ENCODE measurements at places on chromosomes 16 and 17.
A peak's percentile ranks its signal among the peaks of the same experiment; 100 is the strongest.

DNA sequence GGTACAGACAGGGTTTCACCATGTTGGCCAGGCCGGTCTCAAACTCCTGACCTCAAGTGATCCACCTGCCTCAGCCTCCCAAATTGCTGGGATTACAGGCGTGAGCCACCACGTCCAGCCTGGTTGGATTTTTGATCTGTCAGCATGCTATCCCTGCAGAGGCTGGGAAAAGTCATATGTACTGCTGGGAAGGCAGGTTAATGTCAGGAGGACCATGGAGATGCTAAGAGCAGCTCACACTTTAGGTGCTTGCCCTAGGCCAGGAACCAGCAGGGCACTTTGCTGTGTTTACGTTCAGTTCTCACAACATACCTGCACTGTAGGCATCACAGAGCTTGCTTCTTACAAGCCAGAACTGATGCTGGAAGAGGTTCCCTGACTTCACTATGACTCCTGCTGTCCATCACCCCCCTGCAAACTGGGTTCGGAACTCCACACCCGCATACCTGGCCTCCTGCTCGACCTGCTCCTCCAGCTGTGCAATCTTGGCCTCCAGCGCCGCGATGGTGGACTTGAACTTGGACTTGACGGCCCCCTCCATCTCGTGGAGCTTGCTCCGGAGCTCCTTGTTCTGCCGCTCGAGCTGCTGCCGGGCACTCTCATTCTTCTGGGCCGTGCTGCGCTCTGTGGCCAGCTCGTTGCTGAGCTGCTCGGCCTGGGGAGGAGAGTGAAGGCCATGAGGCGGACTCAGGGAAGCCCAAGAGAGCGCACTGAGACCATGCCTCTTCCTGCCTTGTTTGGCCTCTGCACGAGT, 66.8 kb downstream of the NDE1 start:
- peaks cover 34% of the 10 kb centered on the region for H3K36me3 ChIP-seq
- DNase-seq = no peak
- H3K4me1 ChIP-seq = no peaks in the 10 kb centered on the region
- H3K27me3 ChIP-seq = no peaks in the 10 kb centered on the region
- H3K27ac ChIP-seq = no peak overlapping the region
- no peak overlapping the region for H3K4me3 ChIP-seq

GRCh38 chr16:22878955-22879354, 65.0 kb downstream of the HS3ST2 start:
- H3K36me3 ChIP-seq = no peaks in the 10 kb centered on the region
- no peak for DNase-seq
- H3K4me3 ChIP-seq = no peak overlapping the region
- H3K4me1 ChIP-seq = no peaks in the 10 kb centered on the region
- H3K27ac ChIP-seq = no peak overlapping the region

- no peak for DNase-seq
- H3K4me1 ChIP-seq = peaks cover 18% of the 10 kb centered on the region
- H3K4me3 ChIP-seq = no peak overlapping the region
- H3K27ac ChIP-seq = no peak overlapping the region
Measured at GRCh38 chr16:1831186-1832075, 4.4 kb downstream of the FAHD1 start.

DNA sequence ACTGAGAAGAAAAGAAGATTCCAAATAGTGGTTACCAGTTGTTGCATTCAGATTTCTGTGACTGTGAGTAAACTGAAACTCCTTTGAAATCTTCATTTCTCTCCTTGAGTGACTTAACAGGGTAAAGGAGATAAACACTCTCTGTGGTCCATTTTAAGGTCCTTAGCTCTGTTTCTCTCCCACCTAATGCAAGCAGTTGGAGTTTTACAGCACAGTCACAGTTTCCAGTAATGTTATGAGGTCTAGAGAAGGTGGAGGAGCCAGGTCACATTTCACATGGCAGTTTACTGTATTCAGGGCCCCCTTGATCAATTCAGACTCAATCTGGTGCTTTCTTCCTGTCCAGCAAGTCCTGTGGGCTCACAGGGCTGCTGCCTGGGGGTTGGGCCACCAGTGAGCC, 32.2 kb upstream of the SLC12A3 start:
- no peak overlapping the region for H3K27ac ChIP-seq
- H3K4me1 ChIP-seq = no peaks in the 10 kb centered on the region
- no peak overlapping the region for H3K4me3 ChIP-seq
- H3K36me3 ChIP-seq = peaks cover 76% of the 10 kb centered on the region

DNA sequence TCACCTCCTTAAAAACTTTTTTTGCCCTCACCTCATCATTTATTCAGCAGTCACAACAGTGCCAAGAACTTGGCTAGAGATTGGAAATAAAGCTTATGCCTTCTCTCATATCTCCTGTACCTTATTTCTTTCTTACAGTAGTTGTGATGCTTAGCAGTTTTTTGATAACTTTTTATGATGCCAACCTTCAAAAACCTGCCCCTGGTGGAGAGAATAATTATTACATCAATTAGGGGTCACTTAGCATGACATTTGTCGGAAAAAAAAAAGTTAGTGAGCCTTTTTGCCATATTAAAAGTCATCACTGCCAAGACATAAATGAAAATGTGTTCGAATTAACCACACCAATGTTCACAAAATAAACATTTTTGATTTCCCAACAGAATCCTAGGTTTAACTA, 296.6 kb downstream of the WWOX start:
- no peak overlapping the region for H3K4me3 ChIP-seq
- no peak overlapping the region for H3K27ac ChIP-seq
- no peaks in the 10 kb centered on the region for H3K36me3 ChIP-seq
- no peak for DNase-seq
- H3K27me3 ChIP-seq = no peaks in the 10 kb centered on the region
- peaks cover 5% of the 10 kb centered on the region for H3K4me1 ChIP-seq

DNA sequence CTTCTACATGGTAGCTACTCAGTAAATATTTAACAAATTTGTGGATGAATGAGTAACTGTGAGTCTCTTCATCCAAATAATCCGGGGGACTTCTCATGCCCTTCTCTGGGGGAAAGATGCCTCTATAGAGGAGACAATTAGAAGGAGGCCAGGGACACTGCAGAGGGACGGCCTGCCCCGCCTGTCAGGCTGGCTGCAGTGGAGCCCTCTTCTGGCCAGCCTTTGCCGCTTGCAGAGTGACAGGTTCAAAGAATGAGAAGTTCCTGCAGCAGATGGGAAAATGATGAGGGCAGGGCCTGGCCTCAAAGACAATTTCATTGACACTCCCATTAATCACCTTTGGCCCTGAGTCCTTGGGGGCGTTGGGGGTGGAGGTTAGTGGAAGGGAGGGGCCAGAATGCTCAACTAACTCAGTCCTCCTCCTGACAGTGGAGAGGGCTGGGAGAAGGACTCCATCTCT, 339.0 kb downstream of the MAF start:
- peak; percentile 70 for DNase-seq
- H3K27ac ChIP-seq = no peak overlapping the region
- no peaks in the 10 kb centered on the region for H3K36me3 ChIP-seq
- no peak overlapping the region for H3K4me3 ChIP-seq

- H3K36me3 ChIP-seq = no peaks in the 10 kb centered on the region
- no peak overlapping the region for H3K4me3 ChIP-seq
- no peaks in the 10 kb centered on the region for H3K4me1 ChIP-seq
- DNase-seq = peak; percentile 40
Measured at GRCh38 chr16:2806286-2806685, 8.0 kb downstream of the PRSS41 start.

DNA sequence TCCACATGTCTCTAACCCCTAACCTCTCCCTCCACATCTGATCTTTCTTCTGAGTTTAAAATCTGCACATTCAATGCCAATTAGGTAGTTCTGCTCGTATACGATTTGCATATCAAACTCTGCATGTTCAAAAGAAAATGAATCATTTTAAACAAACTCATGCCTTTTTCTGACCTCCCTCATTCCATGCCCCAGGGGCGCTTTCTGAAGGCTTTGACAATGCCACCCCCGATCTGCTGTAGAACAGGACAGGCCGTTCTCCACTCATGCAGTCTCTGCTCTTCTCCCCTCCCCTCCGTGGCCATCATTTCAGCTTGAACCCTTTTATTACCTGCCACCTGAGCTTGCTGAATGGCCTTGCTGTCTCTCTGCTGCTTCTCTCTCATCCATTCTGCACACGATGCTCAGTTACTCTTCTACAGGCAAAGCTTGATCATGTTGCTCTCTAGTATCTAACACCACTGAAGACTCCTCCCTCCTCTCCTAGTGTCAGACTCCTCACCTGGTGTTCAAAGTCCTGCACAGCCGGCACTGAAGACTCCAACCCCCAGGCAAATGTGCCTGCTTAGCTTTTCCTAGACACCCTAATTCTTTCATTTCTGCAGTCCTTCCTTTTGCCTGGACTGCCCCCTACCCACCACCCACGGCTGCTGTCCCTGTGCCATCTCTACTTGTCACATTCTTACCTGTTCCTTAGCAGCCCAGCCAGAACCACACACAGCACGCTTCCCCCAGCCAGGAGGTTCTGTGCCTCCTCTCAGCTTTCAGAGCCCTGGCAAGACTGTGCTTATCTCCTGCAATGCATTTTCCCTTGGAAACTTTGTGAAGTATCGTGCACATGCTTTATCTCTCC, 6.2 kb downstream of the TMEM238L start:
- DNase-seq = no peak
- no peaks in the 10 kb centered on the region for H3K4me1 ChIP-seq
- H3K27me3 ChIP-seq = no peaks in the 10 kb centered on the region
- no peaks in the 10 kb centered on the region for H3K36me3 ChIP-seq
- H3K4me3 ChIP-seq = no peak overlapping the region
- H3K27ac ChIP-seq = no peak overlapping the region

- no peak overlapping the region for H3K4me3 ChIP-seq
- H3K27ac ChIP-seq = no peak overlapping the region
- H3K36me3 ChIP-seq = no peaks in the 10 kb centered on the region
- H3K27me3 ChIP-seq = no peaks in the 10 kb centered on the region
- no peak for DNase-seq
Measured at GRCh38 chr16:80717611-80718010, 86.8 kb downstream of the CDYL2 start.

- H3K36me3 ChIP-seq = no peaks in the 10 kb centered on the region
- no peaks in the 10 kb centered on the region for H3K27me3 ChIP-seq
- no peak overlapping the region for H3K27ac ChIP-seq
- DNase-seq = peak; percentile 40
- H3K4me3 ChIP-seq = no peak overlapping the region
Measured at GRCh38 chr17:79981090-79981489, 54.6 kb downstream of the TBC1D16 start.

DNA sequence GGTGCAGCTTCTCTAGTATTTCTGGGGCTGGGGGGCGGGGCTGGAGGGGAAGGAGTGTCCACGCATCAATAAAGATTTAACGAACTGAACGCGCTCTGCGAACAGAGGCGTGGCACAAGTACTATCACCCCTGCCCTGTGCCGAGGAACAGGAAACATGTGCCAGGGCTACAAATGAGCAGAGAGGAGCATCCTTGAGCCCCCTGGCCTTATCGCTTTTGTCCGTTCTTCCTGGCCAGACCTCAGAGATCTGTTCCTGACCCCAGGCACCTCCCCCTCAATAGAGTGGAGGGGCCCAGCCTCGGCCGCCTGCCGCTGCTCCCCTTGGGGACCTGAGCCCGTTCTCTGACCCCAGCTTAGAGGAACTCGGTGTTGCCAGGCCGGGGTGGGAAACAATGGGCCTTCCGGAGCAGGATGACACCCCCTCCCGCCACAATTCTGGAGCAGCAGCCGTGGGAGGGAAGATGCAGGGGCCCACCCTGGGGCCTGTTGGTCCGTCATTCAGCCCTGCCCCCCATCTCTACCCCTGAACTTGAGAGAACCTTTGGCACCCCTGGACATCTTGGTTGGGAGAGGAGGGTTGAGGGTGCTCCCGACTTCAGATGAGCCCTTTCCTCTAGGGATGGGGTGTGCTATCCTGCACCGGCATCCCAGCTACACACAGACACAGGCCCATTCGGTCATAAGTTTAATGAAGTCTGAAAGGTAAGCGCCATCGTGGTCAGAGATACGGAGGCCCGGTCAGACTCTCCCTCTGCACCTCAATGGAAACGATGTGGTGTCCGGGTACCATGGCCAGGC, 1.1 kb downstream of the NAA38 start:
- peak; percentile 72 for DNase-seq
- H3K27ac ChIP-seq = peak overlapping the region; percentile 89
- peaks cover 28% of the 10 kb centered on the region for H3K4me1 ChIP-seq
- H3K27me3 ChIP-seq = no peaks in the 10 kb centered on the region
- H3K36me3 ChIP-seq = peaks cover 26% of the 10 kb centered on the region
- peak overlapping the region; percentile 73 for H3K4me3 ChIP-seq

DNA sequence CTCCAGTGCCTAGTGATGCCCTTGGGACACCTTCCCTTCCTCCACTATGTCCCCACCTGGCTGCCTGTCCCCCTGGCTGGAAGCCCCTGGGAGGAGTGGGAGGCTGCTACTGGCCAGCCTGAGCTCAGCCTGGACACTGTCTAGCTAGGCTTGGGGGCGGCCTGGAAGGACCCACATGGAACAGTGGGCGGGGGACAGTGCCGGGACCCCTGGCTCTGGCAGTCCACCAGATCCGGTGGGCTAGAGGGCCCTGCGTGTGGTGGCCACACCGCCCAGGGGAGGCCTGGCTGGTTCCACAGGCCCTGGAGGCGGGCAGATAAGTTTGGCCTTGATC, 388.0 kb upstream of the TNRC6C start:
- DNase-seq = no peak
- H3K4me3 ChIP-seq = no peak overlapping the region
- peaks cover 17% of the 10 kb centered on the region for H3K27me3 ChIP-seq
- H3K36me3 ChIP-seq = no peaks in the 10 kb centered on the region
- H3K27ac ChIP-seq = no peak overlapping the region
- peaks cover 5% of the 10 kb centered on the region for H3K4me1 ChIP-seq

- peak; percentile 35 for DNase-seq
- peaks cover 22% of the 10 kb centered on the region for H3K27me3 ChIP-seq
- no peak overlapping the region for H3K27ac ChIP-seq
- H3K4me1 ChIP-seq = peaks cover 5% of the 10 kb centered on the region
- no peak overlapping the region for H3K4me3 ChIP-seq
- no peaks in the 10 kb centered on the region for H3K36me3 ChIP-seq
Measured at GRCh38 chr16:87040169-87041117, 276.7 kb downstream of the C16orf95 start.

DNA sequence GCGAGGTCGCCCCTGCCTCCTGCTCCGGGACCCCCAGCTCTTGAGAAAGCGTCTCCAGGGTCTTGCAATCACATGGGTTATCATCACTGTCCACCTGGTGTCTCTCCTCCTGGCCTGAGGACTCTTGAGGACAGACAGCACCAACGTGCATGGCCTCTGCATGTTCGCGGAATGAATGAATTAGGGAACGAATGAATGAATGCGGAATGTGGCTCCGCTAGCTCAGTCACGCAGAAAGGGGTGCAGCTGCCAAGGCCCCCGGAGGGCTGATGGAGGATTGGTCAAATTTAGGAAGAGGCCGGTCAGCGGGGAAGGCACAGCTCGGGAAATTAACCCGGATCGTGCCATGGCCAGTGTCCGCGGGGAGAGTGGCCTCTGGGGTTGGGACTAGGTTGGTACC, 3.3 kb downstream of the FBXL16 start:
- no peak overlapping the region for H3K27ac ChIP-seq
- no peaks in the 10 kb centered on the region for H3K36me3 ChIP-seq
- H3K4me3 ChIP-seq = no peak overlapping the region
- H3K27me3 ChIP-seq = peaks cover 84% of the 10 kb centered on the region
- DNase-seq = no peak
